ENCODE measurements at places on chromosomes 2 and 18.

GRCh38 chr2:134202371-134202770 lies 51.5 kb upstream of the MGAT5 start:
- no peak for DNase-seq

- DNase-seq = no peak
Measured at GRCh38 chr2:233369462-233369861, 15.2 kb downstream of the DGKD start.

DNA sequence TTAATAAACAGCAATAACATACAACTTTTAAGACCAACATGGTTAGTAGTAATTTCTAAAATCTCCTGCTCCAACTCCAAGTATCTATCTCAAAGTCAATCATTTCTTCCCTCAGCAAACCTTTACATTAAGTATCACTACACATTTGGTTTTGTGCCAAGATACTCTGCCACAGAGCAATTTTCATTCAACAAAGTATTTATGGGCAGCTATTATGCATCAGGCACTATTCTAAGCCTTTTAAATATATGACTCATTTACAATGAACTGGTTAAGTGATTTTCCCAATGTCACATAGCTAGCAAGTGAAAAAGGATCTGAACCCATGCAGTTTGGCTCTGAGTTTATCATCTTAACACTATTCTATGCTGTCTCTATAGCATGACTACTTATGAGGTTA lies 264.3 kb downstream of the NOL4 start:
- DNase-seq = no peak

DNA sequence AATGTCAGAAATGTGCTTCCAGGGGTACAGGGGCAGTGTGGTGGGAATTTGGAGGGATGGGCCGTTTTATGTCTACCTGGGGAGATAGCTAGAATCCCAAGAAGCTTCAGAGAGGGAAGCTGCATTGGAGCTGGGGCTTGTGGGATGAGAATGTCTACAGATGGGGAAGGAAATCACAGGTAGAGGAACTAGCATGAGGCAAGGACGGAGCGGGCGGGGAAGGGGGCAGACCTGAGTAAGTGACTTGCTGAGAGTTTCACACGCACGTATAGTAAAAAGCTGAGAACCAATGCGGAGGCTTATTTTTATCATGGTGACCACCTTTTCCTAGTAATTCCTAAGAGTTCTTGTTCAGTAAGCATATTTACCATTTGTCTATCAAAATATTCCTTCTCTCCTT lies 6.3 kb downstream of the C2orf80 start:
- no peak for DNase-seq

DNA sequence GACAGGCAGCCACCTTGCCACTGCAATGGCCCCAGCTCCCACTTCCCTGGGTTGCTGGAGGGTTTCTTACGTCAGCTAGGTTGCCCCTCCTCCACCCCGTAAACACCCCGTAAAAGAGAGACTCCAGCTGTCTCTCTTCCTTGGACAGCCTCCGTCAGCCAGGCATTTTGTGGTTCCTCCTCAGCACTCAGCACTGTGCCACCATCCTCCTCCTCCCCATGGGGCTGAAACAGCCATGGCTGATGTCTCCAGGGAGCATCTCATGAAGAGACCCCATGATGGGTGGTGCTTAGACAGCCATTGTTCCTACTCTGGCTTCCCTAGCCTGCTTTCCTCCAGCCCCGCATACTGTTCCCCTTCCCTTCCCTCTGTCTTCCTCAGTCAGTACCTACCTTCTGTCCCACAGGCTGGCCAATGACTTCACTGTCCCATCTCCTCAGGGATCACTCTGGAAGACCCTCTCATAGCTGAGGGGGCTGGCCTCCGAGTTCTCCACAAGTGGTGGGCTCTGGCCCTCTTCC lies 143.3 kb upstream of the SIX3 start:
- DNase-seq = no peak

DNA sequence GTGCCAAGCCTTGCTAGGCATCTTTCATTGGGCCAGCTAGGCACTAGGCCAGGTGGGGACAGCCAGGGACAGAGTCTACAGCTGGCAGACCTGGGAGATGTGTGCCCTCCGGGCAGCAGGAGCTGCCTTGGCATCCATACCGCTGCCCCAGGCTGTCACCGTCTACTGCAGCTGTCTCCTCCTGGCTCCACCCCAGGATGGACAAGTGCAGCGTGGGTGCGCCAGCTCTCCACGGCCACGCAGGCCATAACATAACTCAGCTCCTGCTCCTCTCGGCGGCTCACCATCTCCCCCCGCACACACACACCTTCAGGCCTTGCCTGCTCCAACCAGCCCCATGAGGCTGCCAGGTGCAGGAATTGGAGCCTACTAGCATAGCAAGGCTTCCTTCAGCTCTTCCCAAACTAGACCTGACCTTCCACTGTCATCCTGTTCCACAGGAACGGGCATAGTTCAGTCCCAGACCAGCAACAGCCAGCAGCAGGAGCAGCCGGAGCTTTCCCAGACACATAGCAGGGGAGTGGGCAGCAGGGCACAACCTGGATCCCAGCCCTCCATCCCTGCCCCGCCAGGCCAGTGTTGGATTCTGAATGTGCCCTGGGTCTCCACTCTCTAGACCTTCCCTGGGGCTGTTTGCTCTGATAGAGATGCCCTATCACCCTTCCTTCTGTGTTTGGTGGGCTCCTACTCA lies 2.5 kb upstream of the ADRA2B start:
- no peak for DNase-seq

- DNase-seq = no peak
Measured at GRCh38 chr2:8121022-8121825, 560.6 kb upstream of the ID2 start.

DNA sequence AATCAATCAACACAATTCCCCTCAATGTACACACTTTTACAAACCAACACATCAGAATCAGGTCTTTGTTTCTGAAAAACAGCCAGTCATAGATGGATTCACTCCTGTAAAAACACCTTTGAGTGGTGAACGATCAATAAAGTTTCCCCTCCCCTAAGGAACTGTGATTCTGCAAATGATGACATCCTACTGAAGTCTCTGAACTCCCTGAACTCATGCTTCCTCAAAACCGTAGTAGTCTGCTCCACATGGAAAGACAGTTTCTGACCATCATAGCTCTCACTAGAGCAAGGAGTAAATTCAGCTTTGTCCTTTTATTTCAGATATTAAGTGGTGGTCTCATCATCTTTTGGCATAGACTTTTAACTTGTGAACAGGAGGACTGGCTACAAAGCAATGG lies 43.5 kb upstream of the ACTR3 start:
- no peak for DNase-seq

DNA sequence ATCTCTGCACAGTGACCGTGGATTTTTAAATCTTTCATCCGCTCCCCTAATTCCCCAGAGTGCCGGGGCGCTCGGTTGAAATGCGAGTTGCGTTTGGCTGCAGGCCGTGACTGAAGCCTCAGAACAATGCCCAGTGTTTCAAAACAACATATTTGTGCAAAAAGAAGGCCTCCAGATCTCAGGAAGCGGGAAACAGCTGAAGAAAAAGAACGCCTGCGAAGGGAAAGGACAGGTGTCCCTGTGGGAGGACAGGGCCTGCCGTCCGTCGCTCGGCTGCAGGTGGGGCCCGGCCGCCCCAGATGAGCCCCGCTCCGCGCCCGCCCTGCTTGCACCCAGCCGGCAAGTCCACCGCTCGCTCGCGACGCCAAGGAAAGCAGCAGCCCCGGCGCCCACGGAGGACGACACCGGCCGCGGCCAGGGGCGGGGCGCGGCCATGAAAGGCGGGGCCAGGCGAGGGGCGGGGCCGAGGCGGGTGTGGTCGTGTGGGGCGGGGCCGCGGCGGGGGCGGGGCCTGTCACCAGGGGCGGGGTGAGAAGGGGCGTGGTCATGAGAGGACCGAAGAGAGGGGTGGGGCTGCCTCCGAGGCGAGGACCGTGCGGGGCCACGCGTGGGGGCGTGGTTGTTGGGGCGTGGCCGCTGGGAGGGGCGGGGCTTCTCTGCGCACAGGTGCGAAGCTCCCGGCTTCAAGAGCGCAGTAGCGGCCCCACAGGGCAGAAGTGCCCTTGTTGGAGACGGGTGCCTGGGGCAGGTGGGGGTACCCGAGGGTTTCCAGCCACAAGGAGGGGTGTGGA lies 17.6 kb upstream of the BOK start:
- DNase-seq = peak; percentile 66

- no peak for DNase-seq
Measured at GRCh38 chr2:239590995-239591915, 190.4 kb upstream of the HDAC4 start.

DNA sequence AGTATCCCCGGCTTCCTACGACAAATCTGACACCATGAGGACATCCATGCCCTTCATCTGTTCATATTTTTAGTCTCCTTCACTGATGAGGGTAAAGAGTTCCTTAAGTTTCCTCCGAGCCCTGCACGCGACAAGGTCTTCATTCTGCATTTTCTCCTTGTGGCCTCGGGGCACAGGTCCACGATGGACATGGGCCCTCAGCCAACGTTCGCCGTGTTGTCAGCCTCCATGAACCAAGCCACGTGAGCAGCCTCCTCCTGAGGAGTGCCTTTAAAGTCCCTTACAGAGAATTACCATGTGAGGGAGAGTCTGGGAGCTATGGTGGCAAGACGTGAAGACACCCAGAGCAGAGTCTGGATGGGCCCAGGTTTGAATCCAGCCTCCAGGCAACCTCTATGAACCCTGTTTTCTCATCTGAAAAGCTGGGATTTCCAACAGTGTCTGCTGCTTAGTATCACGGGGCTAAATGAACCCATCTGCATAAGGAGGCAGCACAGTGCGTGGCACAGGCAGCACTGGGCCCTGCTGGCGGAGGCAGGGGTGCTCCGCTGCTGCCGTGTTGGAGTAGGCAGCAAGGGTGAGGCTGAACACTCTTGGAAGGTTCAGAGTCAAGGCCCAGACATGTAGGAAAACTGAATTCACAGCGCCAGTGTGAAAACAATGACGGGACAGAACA lies 54.1 kb downstream of the EIPR1 start:
- DNase-seq = no peak

Measured in mucosa of gallbladder (tissue), 1 donor.